ENCODE measurements at places on chromosomes 3 and 15. TPM values are rescaled to one million over a fixed set of nuclear protein-coding genes. Genes with fewer than 3 reads are reported as not detected.

The RAB7A gene
- total RNA-seq = 71.3 TPM

The EPHA3 gene
- under 0.01 TPM for total RNA-seq

- DNase-seq = no peak
Measured at GRCh38 chr3:72950372-72950771, 46.2 kb upstream of the PPP4R2 start.

DNA sequence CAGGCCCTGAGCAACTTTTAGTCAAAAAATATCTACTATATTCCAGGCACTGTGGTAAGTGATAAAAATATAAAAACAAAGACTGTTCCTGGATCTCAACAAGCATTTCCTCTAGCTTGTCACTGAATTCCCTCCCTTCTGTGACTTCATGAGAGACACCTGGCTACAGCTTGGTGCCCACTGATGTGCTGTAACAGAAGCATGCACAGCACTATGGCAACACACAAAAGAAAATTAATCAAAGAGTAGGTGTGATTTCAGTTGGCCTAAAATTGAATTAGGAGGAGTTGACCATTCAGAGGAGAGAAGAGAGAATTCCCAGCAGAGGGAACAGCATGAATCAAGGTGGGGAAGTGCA lies 158.9 kb upstream of the LPP start:
- no peak for DNase-seq

GRCh38 chr3:55486101-55486856 lies 827 bp downstream of the WNT5A start:
- DNase-seq = peak; percentile 67

GRCh38 chr3:182837855-182838454 lies 44.7 kb downstream of the ATP11B start:
- peak; percentile 69 for DNase-seq

DNA sequence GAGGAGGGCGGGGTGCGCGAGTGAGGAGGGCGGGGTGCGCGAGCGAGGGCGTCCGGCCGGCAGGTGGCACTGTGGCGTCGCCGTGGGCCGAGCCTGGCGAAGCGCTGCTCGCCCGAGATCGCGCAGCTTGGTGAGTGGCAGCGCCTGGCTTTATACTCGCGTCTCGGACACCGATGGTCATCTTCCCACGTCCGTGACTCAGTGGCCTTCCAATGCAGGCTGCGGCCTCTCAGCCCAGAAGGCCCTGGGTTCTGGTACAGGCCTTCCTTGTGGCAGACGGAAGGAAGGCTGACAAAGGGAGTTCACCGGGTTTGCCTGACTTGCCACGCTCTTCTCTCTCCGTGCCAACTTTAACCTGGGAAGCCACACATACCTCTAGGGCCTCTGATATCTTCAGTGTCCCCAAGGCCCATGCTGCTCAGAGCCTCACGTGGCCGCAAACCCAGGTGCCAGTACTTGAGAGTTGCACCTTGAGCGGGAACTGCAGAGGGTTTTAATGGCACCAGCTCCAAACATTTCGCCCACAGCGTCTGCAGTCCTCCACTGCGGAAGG lies 195.3 kb upstream of the LYSMD4 start:
- DNase-seq = peak; percentile 84

The TRAT1 gene
- total RNA-seq = not detected

DNA sequence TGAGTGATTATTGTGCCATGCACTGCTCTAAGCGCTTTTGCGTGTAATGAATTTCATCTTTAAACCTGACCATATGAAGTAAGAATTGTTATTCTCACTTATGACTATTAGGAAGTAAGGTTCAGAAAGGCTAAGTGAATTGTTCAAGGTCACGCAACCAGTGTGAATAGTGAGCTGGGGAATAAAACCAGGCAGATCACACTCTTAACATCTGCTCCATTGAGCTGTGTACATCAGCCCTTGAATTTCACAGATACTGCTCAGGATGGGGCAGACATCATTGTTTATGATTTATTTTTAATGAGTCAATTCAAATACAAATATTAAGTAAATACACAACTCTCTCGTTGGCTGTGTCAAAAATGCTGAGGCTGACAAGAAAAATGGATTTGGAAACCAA lies 184.5 kb downstream of the FNDC3B start:
- no peak for DNase-seq

DNA sequence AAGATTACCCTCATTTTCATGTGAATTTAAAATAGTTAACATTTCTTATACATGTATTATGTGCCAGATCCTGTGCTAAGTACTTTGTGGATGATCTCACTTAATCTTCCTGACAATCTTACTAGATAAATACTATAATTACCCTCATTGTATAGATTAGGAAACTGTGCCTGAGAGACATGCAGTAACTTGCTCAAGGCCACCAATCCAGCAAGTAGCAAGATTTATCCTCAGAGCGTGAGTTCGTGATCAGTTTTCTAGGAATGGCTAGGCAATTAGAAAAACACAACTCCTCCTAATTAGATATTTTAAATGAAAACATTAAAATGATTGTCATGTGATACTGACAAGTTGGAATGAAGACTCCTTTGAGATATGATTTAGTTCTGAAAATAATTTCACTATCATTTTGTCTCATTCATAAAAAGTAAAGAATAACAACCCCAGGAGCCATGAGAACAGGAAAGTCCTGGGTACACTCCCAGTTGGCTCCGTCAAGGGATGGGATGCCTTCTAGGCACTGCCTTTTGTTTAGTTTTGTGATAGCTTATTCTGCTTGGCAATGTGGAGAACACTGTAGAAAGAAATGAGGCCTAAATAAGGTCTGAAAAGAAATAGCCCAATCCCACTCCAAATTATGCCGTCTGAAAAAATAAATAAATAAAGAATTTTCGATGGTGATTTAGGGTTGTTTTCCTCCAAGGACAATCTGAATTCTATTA lies 61.3 kb downstream of the FBN1 start:
- DNase-seq = no peak

DNA sequence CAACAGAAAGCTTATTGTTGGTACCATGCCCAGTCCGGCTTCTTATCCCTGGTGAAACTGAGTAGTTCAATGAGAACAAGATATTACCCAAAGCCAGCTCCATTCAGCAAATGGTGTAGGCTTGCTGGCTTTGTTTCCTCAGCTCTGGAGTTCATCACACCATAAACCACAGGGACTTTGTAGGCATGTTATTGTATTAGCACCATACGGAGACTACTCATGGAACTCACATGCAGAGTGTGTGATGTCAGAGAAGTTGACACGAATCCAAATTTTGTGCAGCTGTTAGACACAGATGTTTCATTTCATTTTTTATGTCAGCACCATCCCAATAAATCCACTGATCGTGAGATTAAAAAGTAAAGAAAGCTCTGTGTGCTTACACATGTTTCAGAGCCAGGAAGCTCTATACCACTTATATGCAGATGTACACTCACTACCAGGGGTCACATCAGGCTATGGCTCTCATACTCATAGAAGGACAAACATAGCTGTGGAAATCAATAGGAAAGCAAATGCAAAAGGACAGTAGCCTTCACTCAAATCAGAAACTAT lies 63.4 kb upstream of the LEKR1 start:
- peak; percentile 87 for DNase-seq

GRCh38 chr15:51227940-51228732 lies 110.3 kb downstream of the CYP19A1 start:
- DNase-seq = peak; percentile 96

DNA sequence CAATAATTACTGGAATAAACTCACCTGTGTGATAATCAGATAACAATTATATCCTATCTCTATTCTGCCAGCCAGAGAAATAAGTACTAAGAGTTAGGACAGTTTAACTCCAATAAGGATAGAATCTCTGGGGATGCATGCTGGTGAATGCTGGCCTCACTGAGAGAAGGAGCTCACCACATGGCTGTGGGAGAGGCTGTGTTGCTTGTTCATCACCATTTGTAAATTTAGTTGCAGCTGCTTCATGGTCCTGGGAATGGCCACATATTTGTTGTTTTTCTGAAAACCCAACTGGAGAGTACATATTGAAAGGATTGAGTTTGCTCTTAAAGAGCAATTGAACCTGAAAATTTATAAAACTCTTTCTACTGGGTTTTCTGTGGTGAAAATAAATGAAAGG lies 207.3 kb downstream of the NECTIN3 start:
- no peak for DNase-seq

- DNase-seq = no peak
Measured at GRCh38 chr3:134038071-134038491, 8.4 kb upstream of the SLCO2A1 start.

DNA sequence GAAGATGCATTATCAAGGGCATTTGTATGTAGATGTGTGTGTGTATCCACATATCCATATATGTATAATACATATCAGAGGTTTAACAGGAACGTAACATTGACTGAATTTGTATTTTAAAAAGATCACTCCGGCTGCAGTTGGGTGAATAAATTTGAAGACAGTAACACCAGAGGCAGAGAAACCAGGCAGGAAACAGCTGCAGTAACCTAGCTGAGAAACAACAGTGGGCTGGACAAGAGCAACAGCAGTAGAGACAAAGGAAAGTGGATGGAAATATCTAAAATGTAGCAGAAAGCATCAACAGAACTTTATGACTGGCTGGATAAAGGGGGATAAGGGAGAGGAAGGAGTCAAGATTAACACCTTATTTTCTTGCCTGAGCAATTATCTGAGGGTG lies 68.3 kb upstream of the SETMAR start:
- no peak for DNase-seq

DNA sequence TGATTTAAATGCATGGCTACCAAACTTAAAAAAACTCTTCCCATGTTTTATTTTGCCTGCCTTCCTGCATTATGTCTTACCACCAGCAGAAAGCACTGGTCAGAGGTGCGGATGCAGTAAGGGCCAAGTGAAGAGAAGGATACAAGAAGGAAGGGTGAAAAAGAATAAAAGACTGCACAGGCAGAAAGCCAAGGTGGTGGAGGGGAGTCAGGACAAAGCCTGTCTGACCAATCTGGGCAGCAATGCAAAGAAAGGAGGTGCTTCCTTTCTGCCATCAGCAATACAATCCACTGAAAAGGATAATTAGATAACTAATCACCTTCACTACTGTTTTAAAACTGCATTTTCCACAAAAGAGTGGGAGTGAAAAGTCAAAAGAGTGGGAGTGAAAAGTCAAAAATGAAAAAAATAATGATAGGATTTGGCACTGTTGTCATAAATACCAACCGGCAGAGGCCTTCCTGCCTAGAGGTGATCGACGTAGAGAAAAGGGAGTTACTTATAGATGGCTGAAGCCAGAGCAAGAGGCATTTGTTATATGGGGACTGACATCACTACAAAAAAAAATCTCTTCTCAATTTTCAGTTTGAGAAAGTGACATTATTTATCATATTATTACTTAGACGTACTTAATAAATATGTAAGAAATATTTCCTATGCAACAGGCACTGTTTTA lies 385.3 kb downstream of the TBC1D5 start:
- no peak for DNase-seq

- DNase-seq = no peak
Measured at GRCh38 chr15:49215768-49216739, 46.0 kb downstream of the GALK2 start.

The DNAH12 gene
- not detected for total RNA-seq

- no peak for DNase-seq
Measured at GRCh38 chr15:91824256-91824655, 29.3 kb upstream of the SLCO3A1 start.

- peak; percentile 65 for DNase-seq
Measured at GRCh38 chr15:63997715-63998442, 48.4 kb downstream of the DAPK2 start.

The CLRN1 gene
- not detected for total RNA-seq

GRCh38 chr3:56370991-56371775 lies 97.1 kb downstream of the ERC2 start:
- no peak for DNase-seq

- no peak for DNase-seq
Measured at GRCh38 chr15:34079904-34080303, 21.8 kb downstream of the EMC7 start.

DNA sequence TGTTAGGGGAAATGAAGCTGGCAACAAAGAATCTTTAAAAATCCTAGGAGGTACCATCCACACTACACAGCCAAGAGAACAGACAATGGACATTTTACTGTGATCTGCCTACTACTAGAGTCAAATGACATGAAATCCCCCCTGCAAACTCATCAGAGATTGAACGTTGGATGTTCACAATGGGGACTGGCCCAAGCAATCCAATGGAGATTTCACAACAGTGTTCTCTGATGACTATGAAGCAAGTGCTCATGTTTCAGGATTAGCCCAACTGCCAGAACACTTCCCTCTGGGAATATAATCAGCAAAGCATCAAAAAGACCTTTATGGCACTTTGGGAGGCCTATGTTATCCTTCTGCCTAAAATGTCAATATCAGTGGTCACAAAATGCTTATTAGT lies 97.8 kb downstream of the IGSF11 start:
- DNase-seq = no peak

The CCNL1 gene
- 88.9 TPM for total RNA-seq

The LIPC gene
- 0.43 TPM for total RNA-seq

The GOLGA8B gene
- total RNA-seq = 29.2 TPM

- no peak for DNase-seq
Measured at GRCh38 chr3:18951333-18951732, 197.0 kb upstream of the KCNH8 start.

The ITIH1 gene
- not detected for total RNA-seq

DNA sequence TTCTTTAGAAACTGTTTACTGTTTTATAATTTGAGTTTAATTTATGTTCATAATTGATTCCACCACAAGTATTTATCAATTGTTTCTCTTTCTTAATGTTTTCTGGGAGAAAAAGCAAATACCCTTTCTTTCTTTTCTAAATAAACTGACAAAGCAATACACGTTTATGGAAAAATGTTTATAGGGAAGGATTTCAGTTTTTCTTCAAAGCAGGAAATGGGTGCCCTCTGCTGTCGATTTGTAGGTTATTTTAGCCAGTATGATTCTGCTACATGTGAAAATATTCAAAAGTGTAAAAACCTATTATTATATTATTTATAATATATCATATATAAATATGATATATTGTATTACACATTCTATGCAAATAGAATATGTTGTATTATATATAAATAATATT lies 921.0 kb upstream of the ROBO1 start:
- peak; percentile 44 for DNase-seq

DNA sequence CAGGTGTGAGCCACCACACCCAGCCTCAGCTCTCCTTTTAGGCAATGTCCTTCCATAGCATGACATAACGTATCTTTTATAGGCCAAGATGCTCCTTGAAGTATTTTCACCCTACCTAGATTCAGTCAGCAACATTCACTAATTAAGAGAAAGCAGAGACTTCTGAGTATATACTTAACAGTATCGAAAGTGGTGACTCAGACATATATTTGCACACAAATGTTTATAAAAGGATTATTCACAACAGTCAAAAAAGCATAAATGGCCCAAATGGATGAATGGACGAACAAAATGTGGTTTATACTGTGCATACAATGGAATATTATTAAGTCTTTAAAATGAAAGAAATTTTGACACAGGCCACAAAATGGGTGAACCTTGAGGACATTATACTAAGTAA lies 108.6 kb downstream of the ZNF385D start:
- DNase-seq = no peak

DNA sequence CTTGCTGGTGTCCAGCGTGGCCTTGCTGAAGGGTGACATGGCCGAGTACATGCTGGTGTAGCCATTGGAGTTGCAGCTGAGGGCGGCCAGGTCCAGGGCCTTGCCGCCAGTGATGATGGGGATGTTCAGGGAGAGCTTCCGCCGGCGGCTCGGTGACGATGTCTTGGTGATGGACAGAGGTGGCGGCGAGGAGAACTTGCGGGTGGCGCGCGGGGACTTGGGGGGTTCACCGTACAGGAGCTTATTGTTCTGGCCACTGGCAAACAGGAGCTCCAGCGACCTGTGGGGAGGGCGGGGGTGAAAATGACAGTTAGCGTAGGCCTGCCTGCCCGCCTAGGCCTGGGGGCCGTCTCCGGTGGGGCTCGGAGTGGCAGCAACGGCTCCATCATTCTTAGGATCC lies 59.0 kb upstream of the CTSH start:
- no peak for DNase-seq

GRCh38 chr3:126508564-126508964 lies 9.0 kb downstream of the UROC1 start:
- DNase-seq = peak; percentile 44

The GUCA1C gene
- total RNA-seq = not detected
